Stimulated activated CD4-positive, alpha-beta T cell treated with anti-CD3 and anti-CD28 coated beads, TNF-alpha, amount 100 ng/mL, for 48 hours (primary cell): ENCODE measurements at places on chromosomes 6 and 20.

- DNase-seq = no peak
Measured at GRCh38 chr6:26607434-26608230, 10.9 kb downstream of the ABT1 start.

DNA sequence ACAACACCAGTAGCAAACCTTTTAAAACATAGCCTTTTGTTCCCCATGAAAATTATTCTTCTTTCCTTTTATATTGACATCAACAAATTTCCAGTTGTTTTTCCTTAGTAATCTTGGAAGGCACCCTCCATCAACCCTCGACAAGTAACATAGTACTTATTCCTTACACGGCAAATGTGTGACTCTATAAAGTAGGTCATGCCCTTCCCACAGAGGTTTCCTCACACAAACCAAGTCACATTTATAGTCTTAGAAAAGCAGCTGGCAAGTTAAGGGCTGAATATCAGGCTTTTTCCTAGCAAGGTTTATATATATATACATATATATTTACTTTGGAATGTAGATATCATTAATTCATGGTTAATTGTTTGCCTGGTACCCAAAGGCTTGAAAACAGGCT lies 371.5 kb downstream of the SYNE1 start:
- no peak for DNase-seq

- DNase-seq = no peak
Measured at GRCh38 chr20:61371501-61372136, 119.6 kb downstream of the CDH4 start.

- DNase-seq = peak; percentile 25
Measured at GRCh38 chr6:12289365-12289919, 719 bp upstream of the EDN1 start.

DNA sequence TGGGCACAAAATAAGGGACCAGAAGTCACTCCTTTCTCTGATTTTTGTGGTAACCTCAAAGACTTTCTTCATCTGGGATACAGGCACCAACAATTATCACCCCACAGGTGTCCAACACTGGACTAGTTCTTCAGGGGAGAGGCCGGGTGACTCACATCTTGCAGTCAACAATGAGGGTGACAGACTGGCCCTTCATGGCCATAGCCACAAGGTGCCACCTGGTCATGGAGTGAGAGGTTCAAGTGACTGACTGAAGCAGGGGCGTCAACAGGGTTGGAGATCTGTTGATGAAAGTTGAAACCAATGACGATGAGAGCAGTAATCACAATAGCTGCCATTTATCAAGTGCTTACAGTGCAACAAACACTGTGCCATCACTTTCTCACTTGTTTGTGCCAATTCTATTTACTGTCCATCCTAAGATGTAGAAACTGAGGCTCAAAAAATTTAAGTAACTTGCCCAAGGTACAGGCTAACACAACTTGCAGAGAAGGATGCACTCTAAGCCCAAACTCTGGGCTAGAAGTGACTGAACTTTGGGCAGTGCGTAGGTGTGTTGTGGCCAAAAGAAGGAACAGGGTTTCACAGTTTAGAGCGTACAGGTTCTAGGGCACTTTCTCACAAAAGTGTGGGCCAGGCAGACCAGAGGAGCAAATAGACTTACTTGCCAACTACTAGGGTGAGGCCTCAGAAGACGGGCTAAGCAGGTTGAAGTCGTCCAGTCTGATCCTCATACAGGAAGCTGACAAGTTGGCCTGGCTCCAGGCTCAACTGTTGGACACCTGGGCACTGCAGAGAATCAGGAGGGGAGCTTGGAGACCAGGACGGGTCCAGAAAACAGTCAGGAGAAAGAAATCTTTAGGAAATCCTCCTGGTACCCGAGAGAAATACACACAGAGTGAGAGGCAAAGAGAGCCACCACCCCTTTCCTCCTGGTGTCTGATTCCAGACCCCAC lies 30.4 kb downstream of the HLA-DPB1 start:
- DNase-seq = no peak

GRCh38 chr6:100314186-100314585 lies 150.5 kb downstream of the SIM1 start:
- DNase-seq = no peak

GRCh38 chr6:158205169-158205944 lies 37.2 kb downstream of the GTF2H5 start:
- DNase-seq = no peak

GRCh38 chr6:105896052-105896820 lies 189.9 kb upstream of the PRDM1 start:
- DNase-seq = no peak

GRCh38 chr6:44680202-44680720 lies 292.8 kb downstream of the CDC5L start:
- no peak for DNase-seq

GRCh38 chr20:53352727-53353440 lies 240.8 kb downstream of the ZNF217 start:
- no peak for DNase-seq

DNA sequence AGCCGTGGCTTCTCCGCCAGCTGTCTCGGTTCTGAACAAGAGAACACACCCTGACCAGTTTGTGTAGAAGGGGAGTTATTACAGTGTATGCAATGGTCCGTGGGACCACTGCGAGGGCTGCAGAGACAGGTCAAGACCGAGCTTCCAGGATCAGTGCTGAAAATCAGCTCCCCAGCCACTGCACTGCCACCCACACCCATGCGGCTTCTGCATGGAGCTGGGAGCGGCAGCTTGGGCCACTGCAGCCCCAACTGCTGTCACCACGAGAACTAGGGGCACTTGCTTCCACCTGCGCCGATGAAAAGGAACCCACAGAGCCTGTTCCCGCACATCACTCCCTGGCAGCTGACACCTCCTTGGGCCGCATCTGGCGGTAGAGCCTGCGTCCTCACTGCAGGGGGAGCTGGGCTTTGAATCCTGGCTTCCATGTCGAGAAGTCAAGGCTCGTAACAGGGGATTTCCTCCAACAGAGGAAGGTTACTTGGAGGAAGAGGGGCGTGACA lies 56.2 kb downstream of the TMEM242 start:
- no peak for DNase-seq

DNA sequence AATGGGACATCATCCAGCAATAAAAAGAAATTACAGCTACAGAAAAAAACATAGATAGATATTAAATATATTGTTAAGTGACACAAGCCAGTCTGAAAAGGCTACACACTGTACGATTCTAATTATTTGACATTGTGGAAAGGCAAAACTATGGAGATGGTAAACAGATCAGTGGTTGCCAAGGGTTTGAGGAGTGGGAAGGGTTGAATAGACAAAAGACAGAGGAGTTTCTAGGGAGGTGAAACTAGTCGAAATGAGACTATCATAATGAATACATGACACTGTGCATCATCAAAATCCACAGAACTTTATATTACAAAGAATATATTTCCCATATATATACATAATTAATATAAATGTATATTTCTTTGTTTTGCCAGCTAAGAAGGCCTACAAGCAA lies 9.8 kb downstream of the EPM2A start:
- DNase-seq = no peak

- no peak for DNase-seq
Measured at GRCh38 chr6:79546186-79546585, 9.0 kb upstream of the LCA5 start.

- DNase-seq = no peak
Measured at GRCh38 chr6:111070105-111071005, 16.9 kb upstream of the SLC16A10 start.

- no peak for DNase-seq
Measured at GRCh38 chr20:63946986-63947637, 9.1 kb downstream of the UCKL1 start.

GRCh38 chr6:99746261-99746895 lies 139.7 kb downstream of the PRDM13 start:
- peak; percentile 14 for DNase-seq

DNA sequence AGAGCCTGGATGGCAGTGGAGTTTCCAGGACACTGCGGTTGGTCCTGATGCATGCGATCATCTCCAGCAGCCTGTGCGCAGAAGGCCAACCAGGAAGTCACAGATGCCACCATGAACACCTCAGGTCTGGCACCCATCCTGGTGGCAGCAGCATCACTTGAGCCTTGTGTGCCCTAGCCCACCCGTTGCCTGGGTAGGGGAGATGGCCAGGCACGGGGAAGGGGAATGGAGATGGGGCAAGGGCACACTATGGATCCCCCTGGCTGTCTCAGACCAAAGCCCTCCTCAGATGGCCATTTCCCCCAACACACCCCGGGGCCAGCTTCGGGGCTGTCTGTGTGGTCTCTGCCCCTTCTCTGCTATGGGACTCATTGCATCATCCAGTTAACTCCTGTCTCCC lies 58.3 kb downstream of the GNAS-AS1 start:
- no peak for DNase-seq

DNA sequence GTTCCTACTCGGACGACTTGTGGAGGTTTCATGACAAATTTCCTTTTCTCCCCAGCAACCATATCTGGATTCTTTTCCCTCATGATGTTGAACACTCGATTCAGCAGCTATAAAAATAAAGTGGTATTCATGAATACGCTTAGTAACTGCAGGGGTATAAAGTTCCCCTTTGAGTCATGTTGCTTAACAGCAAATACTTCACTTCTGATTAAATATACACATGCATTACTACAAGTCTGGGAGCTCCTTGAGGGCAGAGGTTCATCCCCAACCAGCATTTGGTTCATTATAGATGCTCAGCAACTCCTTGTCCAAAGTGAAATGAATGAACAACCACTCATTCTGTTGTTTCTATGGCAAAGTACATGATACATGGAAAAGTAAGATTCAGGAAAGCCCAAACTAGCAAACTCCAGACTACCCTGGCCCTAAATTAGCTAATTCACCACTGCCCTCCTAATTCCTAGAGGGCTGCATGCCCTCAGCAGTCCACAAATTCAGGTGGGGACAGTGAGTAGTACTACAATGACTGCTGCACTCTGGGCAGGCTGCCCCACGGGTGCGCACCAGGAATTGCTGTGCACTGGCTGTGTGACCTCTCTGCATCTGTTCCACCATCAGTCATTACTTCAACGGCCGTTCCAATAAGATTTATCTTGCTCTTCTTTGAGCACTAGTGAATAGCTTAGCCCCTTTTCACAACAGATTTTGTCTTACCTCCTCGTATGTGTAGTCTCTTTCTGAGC lies 15.2 kb downstream of the EIF2S2 start:
- DNase-seq = no peak

DNA sequence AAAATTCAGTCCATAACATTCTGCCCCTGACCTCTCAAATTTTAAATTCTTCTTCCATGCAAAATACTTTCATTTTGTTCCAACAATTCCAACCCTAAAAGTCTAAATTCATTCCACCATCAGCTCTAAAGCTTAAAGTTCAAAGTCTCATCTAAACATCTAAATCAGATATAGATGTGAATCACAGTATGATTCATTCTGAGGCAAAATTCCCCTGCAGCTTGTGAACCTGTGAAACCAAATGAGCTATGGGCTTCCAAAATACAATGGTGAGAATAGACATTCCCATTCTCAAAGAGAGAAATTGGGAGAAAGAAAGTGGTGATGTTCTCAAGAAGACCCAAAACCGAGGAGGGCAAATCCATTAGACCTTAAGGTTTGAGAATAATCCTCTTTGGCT lies 309.8 kb downstream of the HIVEP2 start:
- no peak for DNase-seq

DNA sequence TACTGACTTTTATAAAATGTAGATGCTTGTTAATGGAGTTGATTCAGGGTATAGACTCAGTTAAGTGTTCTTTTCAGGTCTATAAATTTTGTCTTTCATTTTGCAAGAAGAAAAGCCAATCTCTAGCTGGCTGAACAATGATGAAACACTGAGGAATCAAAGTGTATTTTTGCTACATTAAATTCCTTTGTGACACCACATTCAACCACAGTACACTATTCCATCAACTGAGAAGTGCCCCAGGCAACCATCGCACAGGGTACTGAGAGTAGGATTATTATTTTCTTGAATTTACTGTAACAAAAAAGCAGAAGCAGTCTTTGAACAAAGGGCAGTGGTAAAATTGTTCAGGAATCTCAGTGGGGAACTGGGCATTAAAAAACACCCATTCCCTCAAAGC lies 83.6 kb downstream of the PREP start:
- no peak for DNase-seq

GRCh38 chr6:166333172-166333995 lies 9.0 kb downstream of the SFT2D1 start:
- DNase-seq = no peak

DNA sequence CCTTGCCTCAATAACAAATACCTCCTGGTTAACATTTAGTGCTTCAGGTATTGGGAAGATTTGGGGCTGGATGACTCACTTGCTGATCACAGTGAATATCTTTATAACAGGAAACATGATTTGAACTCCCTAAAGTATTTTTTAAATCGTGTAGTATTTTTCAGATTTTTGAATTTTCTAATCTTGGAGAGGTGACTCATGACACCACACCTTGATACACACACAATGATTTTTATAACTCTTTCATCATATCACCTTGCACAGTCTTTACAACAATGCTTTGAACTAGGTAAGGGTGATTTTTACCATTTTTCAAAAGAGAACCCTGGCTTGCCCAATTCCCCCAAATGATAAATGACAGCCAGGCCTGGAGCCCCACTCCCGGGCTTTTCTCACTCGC lies 273.5 kb downstream of the UST start:
- DNase-seq = no peak

GRCh38 chr6:147654103-147654845 lies 145.8 kb downstream of the SAMD5 start:
- no peak for DNase-seq

DNA sequence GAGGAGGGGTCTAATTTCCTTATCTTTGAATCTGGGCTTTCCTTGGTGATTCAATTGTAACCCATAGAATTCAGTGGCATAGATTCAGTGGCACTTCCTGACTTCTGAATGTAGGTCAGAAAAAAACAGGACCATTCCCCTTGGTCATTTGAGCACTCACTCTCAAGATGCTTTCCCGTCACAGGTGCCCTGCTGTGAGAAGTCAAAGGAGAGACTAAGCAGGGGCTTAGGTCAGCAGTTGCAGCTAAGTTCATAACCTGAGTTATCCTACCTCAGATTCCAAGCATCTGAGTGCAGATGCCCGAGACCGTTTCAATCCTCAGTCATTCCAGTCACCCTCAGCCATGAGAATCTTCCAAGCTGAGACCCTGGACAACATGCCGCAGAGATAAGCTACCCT lies 506.6 kb downstream of the FRK start:
- DNase-seq = no peak

DNA sequence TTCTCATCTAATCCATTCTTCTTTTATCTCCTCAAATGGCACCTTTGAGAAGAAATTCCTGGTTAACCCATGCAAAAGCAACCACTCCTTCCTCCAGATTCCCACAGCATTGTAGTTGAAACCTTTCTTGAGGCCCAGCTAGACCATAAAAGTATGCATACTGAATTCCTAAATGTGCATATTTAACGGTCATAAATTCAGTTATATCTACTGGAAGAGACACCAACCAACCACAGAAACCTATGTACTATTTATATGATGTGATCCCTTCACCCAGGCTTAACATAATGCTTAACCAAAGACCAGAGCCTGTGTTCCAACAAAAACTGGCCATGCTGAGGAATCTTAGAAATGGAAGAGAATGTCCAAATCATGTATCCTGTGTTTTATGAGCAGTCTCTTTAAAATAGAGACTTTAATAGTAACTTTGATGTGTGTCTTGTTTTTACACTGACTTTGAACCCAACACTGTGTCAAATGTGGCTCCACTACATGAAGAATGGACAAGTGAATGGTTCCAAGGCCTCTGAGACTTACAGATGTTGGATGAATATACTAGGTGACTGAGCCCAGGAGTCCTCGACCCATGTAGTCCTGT lies 11.4 kb upstream of the TAF8 start:
- DNase-seq = no peak

GRCh38 chr6:105836889-105837288 lies 249.2 kb upstream of the PRDM1 start:
- DNase-seq = no peak

- no peak for DNase-seq
Measured at GRCh38 chr6:1464781-1465370, 75.5 kb downstream of the FOXF2 start.
